NCI-H2029 treated with DMSO at 0.1 percent for 48 hours (cell line): ENCODE measurements at places on chromosomes 5 and 9.

- no peak for DNase-seq
Observed at GRCh38 chr5:147784146-147784987, 1.8 kb upstream of the JAKMIP2 start.

DNA sequence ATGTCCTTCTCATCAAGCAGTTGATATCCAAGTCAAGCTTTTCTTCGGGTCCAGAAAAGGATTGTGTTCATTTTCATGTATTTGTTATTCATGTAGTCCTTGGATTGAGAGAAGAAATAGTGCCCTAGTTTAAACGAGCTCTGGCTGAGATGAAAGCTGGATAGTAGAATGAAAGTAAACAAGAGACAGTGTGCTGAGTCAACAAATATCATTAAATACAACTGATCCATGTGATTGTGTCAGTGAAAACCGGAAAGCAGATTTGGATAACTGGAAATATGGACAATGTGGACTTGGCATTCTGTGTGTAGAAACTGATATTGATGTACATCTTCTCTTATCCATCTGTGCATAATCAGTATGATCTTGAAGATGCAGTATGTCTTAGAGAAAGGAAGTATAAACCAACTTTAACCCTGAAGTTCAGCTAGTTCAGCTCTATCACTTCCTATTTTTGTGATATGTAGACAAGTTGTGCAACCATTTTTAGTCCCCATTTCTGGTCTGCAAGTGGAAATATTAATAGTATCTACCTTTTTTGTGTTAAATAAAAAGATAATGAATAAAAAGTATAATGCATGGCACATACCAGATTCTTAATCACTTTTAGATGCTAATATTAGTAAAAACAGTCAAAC lies 4.4 kb downstream of the MUSK start:
- DNase-seq: peak; percentile 8

- DNase-seq: no peak
Observed at GRCh38 chr5:157038568-157039187, 20.2 kb downstream of the HAVCR1 start.

- DNase-seq: no peak
Observed at GRCh38 chr5:158020555-158021418, 161.8 kb upstream of the CLINT1 start.

GRCh38 chr5:139684881-139685749 lies 37.0 kb downstream of the CXXC5 start:
- DNase-seq: no peak

- DNase-seq: no peak
Observed at GRCh38 chr5:147093138-147093537, 141.7 kb upstream of the STK32A start.

DNA sequence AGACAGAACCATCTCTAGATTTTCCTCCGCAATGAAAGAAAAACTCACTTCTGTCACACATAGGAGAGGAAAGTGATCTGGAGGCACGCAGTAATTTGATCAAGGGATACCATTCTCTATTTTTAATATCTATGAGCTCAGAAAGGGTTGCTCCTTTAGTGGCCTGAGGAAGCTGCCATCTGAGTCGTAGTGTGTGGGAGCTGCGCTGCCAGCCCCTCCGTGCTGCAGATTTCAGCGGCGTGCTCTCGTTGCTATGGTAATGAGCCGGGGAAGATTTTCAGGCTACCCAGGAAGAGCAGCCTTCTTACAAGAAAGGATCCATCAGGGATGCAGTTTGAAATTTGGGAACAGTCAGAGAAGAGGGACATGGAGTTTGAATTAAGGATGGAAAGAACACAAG lies 17.1 kb upstream of the GOLM1 start:
- DNase-seq: no peak

DNA sequence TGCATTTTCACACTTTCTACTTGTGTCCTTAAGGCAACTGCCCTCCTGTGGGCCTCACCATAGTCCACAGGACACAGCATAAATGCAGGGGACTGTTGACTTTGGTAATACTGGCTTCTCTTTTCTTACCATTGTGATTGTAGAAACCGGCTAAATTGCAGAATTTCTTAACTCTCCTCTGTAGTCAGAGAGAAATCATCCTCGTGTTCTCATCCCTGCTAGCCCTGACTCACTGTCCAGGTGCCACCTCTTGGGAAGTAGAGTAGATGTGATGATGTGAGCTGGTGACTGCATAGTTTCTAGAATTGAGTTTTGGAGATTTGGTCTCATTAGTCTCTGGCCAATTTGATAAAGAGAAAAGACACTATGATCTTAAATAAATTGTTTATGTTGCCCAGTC lies 5.5 kb downstream of the PHF24 start:
- no peak for DNase-seq
